IPS DF 19.7 (cell line): ENCODE measurements at places on chromosomes 2 and 18.
A peak's percentile ranks its signal among the peaks of the same experiment; 100 is the strongest.

DNA sequence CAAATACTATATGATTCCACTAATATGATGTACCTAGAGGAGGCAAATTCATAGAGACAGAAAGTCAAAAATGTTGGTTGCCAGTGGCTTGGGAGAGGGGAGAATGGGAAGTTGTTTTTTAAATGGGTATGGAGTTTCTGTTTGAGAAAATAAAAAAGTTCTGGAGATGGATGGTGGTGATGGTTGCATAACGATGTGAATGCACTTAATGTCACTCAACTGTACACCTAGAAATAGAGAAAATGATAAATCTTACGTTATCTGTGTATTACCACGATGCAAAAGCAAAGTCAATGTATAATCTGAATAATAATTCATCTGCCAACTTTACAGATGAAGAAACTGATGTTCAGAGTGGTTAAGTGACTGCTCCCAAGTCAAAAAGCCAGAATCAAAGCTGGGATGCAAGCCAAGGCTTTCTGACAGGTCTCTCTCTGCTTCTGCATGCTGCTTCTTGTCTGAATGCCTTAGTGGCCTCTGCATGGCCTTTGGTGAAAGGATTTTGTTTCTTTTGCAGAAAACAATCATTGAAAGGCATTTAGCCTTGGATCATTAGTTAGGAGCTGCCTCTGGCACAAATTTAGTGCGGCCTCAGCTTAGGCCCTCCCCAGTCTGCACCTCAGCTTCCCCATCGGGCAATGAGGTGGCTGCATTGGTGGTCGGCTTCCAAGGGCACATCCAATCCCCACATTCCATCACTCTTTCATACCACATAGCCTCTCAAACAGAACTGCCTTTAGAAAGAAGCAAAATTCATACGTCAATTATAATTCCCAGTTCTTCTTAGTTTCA, 46.5 kb upstream of the MYCN start:
- DNase-seq, result no peak

- peak; percentile 38 for DNase-seq
Measured at GRCh38 chr18:76405681-76406356, 89.2 kb downstream of the ZNF516 start.

- DNase-seq, result no peak
Measured at GRCh38 chr2:10909050-10909995, 2.4 kb upstream of the KCNF1 start.

- no peak for DNase-seq
Measured at GRCh38 chr18:33751613-33752221, 173.7 kb downstream of the ASXL3 start.

DNA sequence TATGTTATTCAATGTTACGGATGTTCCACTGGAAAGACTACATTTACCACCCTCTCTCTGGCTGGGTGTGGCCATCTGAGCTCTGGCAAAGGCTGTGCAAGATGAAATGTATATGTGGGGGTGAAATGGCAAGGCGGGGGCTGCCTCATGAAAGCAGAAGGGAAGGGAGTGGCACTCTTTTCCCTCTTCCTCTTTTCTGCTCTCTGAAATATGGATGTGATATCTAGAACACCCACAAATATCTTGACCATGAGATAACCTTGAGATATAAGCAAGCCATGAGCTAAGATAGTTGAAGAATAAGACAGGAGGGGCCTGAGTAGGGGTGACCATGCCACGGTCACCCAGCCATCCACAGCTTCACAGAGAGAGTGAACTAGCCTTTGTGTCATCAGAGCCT, 367.8 kb upstream of the ID2 start:
- no peak for DNase-seq

DNA sequence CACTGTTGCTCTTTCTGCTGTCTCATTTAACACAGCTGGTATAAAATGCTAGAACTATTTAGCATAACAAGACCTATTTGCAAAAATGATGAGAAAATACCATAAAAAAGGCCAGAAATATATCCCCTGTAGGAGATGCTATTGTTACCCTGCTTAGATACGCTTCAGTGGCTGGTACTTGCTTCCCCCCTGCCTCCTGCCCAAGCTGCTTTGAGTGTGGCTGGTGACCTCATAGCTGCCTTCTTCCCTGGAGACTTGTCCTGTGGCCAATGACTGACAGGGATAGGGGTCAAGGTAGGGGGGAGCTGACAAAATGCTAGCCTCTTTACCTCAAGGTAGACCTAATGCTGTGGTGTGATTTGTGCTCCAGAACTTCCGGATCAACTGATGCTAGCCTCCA, 150.2 kb upstream of the ZEB2 start:
- DNase-seq, result no peak

DNA sequence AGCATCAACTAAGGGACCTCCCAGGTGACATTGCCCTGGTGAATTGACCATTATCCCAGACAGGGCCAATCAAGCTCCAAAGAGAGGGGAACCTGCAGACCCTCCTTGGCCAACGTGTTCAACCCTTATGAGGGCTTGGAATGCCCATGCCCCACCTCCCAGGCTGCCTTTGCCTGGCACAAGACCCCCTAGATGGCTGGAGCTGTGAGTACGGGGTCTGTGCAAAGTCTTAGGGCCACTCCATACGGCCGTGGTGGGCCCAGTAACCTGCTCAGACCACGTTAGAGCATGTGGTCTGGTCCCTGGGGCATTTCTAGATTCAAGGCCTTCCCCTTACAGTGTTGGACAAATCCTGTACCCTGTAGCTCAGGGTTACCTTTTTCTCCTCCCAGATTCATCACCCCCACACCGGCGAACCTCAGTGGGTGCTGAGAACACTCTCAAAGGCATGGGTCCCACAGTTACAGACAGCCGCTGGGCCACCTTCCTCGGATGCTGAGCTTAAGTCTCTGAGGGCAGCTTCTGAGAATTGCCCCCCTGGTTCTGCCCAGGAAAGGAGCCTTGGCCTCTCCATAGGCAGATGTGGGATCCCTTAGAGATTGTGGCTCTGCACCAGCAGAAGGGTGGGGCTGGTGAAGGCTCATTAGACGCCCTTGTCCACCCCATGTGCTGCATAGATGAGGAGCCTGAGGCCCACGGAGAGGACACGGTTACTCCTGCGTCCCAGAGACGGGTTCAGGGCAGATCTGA, 18.3 kb upstream of the KCNK3 start:
- no peak for DNase-seq

DNA sequence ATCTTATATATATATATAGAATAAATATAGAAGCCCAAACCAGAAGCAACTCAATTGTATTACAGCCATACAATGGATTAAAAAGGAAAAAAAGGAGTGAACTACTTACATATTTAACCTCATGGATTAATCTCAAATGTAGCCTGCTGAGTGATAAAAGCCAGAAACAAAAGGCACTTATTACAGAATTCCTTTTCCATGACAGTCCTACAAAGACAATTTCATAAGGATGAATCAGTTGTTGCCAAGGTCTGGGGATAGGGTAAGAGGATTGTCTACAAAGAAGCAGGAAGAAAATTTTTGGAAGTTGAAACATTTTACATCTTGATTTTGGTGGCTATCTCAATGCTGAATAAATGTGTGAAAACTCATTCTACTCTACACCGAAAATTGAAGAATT, 103.9 kb upstream of the DCC start:
- DNase-seq, result no peak
